Tibial nerve (tissue), 4 donors: ENCODE measurements at places on chromosomes 1 and 21.

- no peak for DNase-seq
These were observed 166.2 kb downstream of the CLIC6 start for GRCh38 chr21:34834852-34835501.

GRCh38 chr1:180482425-180483275, 19.7 kb downstream of the ACBD6 start:
- peak; percentile 83 for DNase-seq

GRCh38 chr1:228737601-228738041, 2.3 kb downstream of the RHOU start:
- no peak for DNase-seq

- DNase-seq, result no peak
These were observed 31.7 kb downstream of the GALNT2 start for GRCh38 chr1:230098723-230099122.

DNA sequence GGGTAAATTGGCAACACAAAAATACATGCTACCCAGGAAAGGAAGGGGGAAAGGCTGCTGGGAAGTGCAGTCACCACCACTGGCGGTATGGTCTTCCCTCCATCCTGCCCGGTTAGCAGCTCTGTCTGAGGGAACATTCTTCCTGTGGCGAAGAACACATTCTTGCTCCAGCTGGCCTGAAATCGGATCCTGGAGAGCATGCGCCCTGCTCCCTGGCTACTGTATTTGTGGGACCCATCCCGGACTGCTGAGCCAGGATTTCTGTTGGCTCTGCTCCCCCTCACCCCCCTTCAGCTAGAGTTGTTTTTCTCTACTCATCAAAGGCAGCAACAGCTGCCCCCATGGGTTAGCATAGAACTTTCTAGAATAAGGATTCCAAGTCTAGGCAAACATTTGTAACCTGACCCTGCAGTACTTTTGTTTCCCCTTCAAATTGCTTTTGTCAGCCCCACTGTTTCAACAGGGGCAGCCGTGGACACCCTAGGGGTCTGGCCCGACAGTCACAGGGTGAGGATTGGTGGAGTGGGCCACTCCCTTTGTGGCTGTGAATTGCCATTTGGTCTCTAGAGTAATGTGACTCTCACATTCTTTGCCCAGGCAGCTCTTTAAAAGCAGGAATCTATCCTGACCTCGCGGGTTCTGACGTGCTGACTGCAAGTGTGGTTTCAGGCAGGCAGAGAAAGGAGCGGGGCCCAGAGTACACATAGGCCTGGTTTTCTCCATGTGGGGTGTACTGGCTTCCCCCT, 157.7 kb downstream of the TOMM20 start:
- peak; percentile 65 for DNase-seq

DNA sequence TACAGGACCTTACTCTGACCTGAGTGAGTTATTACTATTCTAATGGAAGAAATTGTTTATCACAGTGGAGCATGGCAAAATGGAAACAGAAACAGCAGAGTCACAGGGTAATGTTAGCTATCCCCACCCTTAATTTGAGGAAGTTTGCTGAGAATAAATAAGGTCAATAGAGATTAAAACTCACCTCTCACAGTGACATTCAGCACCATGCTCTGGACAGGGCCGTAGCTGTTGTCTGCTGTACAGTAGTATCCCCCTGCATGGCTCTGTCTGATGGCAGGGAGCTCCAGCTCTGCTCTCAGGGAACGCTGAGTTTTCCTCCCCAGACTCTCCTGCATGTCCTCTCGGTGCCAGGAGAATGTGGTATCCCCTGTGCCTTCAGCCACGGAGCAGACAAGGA, 11.9 kb downstream of the FCRL4 start:
- no peak for DNase-seq

DNA sequence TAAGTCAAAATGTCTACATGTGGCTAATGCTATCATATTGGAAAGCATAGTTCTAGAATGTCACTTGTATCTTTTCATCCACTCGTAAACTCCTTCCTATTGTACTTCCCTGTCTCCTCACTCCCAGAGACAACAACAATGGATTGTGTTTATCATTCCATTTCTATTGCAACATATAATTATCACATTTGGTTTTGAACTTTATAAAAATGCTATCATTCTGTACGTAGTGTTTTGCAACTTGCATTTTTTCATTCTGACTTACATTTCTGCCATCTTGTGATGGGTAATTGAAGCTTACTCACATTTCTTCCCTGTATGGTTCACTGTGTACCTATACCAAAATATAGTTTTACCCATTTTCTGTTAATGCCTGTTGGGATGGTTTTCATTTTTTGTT, 14.5 kb upstream of the CSF3R start:
- no peak for DNase-seq

DNA sequence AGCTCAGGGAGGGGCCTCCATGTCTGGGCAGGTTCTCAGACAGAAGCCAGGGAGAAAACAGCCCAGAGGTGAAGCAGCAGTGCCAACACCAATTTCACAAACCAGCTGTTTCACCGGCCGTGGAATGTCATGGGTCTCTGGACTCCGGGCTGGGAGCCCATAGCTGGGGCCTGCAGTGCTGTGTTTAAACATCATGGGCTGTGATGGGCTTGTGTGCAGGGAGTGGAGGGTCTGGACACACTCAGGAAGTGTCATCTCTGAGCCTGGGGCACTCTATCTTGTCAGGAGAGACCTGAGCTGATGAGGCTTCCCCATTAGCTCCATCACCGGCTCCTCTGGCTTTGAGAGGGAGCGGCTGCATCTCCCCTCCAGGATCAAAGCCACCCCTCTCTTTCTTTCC, 173.6 kb upstream of the IGSF21 start:
- DNase-seq, result no peak

GRCh38 chr1:151885479-151885878, 23.8 kb downstream of the THEM4 start:
- DNase-seq, result no peak

GRCh38 chr1:119898981-119899720, 2.8 kb upstream of the ADAM30 start:
- no peak for DNase-seq

DNA sequence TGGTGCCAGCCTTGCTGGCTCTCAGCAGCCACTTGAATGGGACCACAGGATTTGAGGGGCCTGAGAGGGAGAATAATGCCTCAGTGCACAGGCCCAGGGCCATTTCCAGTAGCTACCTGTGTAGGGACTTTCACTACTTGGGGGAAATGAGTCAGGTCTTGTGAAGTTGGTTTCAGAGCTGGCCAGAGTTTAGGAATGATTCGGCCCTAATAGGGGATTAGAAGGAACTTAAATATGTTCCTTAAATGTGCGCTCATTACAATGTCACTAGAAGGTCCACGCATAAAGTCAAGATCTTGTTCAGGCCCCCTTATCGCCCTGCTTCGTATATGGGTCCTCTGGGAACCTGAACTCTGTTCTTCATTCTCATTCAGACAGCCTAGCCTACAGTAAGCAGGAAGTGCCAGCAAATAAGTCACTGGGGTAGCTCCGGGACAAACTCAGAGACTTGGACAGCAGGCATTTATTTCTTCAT, 5.6 kb upstream of the AKR1A1 start:
- no peak for DNase-seq

- no peak for DNase-seq
These were observed 6.7 kb downstream of the KYAT3 start for GRCh38 chr1:88985692-88986091.

DNA sequence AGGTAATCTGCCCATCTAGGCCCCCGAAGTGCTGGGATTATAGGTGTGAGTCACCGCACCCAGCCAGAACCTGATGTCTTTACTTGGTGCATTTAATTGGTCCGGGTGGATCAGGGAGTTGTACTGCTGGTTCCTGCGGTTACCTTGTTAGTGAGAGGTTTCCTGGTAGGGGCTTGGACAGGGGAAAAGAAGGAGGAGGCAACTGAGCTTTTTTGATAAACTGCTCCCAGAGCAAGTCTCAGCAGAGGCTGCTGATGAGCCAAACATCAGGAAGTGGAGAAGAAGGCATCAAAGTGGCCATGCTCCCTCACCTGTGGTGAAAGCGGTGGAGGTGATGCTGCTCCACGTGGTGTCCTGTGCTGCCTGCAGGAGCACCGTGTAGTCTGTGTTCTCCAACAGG, 161.5 kb upstream of the KIAA0040 start:
- no peak for DNase-seq

DNA sequence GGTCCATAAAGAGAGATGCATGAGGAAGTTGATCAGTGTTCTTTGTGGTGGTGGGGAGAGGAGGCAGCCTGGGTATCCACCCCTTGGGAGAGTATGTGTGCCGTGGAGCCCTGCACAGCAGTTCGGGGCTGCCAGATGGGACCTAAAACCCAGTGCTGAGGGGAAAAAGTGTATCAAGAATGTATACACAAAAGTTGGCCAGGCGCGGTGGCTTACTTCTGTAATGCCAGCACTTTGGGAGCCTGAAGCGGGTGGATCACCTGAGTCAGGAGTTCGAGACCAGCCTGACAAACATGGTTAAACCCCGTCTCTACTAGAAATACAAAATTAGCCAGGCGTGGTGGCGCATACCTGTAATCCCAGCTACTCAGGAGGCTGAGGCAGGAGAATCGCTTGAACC, 4.1 kb upstream of the TTC4 start:
- no peak for DNase-seq

GRCh38 chr1:11151114-11151513, 38.0 kb upstream of the ANGPTL7 start:
- DNase-seq, result no peak

DNA sequence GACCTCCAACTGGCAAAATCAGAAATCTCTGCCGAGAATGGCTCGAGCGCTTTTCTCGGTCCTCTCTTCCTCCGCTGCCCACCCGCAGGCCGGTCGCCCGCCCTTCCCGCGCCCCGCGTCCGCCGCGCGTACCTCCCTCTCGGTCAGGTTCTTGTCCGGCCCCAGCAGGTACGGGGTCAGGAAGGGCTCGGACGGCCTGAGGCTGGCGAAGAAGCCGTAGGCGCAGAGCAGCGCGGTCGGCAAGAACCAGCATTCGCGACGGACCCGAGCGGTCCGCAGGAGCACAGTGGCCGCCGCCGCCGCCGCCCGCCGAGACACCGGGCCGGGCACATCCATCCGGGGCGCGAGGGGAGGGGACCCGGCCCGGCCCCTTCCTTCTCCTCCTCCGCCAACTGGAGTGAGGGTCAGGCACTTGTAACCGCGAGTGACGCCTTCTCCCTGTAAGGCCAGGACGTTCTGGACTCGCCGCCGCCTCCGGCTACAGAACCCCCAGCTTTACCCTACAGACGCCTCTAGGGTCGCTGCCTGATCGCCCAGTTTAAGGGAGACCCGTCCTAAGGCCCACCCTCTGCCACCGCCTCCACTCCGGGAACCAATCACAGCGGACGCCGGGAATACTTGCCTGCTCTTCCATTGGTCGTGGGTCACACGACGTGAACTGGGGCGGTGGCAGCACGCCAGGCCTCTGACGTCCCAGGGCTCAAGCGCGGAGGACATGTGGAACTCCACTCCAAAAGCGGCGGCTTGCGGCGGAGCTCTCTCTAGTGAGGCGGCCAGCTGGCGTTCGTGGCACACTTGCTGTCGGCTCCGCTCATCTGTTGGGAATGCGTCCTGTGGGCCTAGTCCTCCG, at the start of gene SLC19A2:
TSS of gene SLC19A2 (minus strand) at position 514 of the 850 bp plus-strand sequence. CDS start at position 336, 178 bp downstream.
- DNase-seq, result peak; percentile 100

GRCh38 chr21:43921979-43922945, 57.2 kb downstream of the AGPAT3 start:
- no peak for DNase-seq

DNA sequence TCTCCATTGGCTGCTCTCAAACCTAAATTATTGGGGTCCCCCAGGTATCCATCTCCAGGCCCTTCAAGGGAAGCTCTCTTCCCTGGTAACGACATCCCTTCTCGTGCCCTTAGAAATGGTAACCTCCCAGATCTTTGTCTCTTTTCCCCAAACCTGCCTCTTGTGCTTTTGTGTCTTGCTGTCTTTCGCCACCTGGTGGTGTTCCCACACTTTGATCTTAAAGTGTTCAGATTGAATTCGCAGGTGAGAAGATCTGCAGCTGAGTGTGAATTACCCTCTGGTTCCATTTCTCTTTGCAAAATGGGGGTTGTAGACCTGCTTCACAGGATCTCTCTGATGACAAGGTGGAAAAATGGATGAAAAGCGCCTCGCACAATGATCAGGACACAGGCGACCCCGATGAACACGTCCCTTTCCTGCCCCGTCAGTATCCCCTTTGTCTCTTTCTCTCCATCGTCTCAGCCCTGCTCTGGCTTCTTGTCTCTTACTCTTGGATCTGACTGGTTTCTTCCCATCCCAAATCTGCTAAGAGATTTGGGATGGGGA, 53.1 kb downstream of the DOP1B start:
- no peak for DNase-seq

- no peak for DNase-seq
These were observed 38.9 kb downstream of the DMAP1 start for GRCh38 chr1:44251989-44252671.

DNA sequence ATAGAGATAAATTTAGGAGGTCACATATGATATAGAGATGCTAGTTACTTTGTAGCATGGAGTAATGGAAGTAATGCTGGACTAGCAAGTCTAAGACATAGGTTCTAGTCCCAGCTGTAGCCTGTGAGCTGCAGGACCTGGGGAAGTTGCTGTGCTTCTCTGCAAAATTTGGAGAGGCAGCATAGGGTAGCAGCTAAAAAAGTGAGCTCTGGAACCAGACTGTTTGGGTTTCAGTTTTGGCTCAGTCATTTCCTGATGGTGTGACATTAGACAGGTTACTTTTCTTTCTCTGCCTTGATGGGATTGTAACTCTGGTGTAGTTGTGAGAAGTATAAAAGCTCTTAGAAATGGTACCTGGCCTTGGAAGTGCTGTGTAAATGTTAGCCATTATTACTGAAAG, 3.3 kb downstream of the METTL13 start:
- no peak for DNase-seq

- no peak for DNase-seq
These were observed 32.6 kb upstream of the CCDC190 start for GRCh38 chr1:162893612-162893908.

- DNase-seq, result no peak
These were observed 101.4 kb upstream of the PDE4B start for GRCh38 chr1:65691152-65691900.

DNA sequence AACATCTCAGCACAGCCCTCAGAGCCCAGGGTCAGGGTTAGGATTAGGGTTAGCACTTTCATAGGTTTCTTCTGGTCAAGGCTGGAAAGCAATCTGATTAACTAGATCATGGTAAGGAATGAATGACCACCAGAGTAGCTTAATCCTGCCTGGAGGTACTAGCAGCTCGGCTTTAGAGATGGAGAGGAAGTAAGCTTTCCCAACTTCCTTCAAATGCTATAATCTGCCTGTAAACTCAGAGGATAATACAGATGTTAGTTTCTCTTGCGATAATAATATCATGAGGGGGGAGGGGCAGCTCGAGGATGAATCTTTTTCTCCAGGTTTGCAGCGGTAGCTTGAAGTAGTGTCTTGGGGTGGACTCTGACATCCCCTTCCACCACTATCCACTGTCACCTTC, 194.9 kb downstream of the HIVEP3 start:
- DNase-seq, result no peak

DNA sequence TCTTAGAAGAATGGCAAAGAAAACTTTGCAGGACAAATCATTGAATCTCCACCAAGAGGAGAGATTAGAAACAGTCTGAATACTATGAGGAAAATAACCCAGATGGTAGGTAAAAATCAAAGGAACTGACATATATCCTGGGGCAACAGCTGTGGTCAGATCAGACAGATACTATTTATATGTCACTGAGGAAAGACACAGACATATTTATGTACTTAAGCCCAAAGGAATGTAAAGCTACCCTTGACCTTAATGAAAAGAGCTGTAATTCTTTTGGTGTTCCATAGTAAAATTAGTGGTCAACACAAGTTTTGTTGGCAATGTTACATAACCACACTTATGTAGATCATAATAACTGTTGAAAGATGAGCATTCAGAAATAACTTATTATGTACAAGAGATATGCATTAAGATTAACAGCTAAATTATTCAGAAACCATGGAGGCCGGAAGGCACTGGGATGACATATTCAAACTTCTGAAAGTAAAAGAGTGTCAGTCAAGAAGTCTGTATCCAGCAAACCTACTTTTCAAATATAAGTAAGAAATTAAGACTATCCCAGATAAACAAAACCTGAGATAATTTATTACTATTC, 166.1 kb upstream of the SAMSN1 start:
- no peak for DNase-seq
